PC-3 (cell line): ENCODE measurements at places on chromosomes 1 and 21. TPM values are rescaled to one million over a fixed set of nuclear protein-coding genes. Genes with fewer than 3 reads are reported as not detected.
A peak's percentile ranks its signal among the peaks of the same experiment; 100 is the strongest.

DNA sequence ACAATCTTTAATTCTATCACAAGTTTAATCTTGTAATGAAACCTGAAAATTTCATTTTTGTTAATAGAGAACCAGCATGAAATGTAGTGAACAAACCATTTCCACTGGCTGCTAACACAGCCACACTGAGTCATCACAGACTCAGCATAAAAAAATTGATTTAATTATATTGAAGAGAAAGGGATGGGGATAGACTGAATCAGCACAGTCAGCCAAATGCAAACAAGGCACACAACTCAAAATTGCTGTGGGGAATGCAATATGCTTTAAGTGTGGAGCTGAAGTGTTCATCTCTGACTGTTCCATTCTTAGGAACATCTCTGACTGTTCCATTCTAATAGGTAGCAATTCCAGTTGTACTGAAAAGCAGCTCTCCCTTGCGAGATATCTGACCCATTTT lies 299.8 kb downstream of the MRPL39 start:
- DNase-seq: peak; percentile 73

The BATF3 gene
- 4.3 and 5.5 TPM in 2 replicates for total RNA-seq

The SPRR2G gene
- not detected in 2 replicates for total RNA-seq

DNA sequence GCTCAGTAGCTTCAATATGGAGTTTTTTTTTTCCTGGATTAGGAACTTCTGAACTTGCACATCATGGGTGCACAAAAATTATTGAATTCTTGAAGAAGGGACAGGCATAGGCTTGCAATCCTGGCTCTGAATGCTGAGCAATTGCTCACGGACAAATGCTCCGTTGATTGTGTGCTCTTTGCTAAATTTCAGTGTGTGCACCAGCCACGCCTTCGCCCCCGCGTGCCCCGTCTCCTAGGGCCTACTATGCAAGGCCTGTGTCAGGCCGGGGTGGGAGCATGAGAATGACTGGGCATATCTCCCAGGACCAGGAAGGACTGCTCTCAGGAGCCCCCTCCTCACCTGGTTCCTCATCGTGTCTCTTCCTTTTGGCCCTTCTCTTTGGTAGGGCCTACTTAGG lies 17.4 kb downstream of the IL6R start:
- no peak for DNase-seq

The CYP4X1 gene
- total RNA-seq: 0.52 and 1.0 TPM in 2 replicates

The PADI2 gene
- total RNA-seq: 2.4 and 3.2 TPM in 2 replicates

GRCh38 chr1:175147569-175147968 lies 45.0 kb downstream of the KIAA0040 start:
- no peak for DNase-seq

DNA sequence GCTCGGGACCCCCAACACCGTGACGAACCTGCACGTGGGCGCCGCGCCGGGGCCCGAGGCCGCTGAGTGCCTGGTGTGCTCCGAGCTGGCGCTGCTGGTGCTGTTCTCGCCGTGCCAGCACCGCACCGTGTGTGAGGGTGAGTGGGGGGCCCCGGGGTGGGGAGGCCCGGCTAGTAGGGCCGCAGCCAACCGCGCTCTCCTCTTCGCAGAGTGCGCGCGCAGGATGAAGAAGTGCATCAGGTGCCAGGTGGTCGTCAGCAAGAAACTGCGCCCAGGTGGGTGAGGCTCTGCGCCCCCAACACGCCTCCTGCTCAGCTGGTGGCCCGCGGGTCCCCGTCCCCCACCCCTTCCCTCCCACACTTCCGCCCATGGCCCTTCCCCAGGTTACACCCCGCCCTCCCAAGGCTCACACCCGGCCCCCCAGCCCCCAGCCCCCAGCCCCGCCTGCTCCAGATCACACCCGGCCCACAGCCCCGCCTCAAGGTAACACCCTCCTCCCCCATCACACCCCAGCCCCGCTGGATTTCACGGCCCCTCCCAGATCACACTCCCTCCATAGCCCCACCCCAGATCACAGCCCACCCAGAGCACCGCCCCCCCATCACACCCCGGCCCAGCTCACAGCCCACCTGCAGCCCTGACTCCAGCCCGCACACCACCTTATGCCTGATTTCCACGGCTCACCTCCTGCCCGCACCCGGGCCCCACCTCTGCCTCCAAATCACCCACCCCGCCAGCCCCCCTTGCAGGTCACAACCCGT lies 2.4 kb upstream of the MMP23B start:
- DNase-seq: no peak

- peak; percentile 68 for DNase-seq
Observed at GRCh38 chr21:37368541-37369279, 2.1 kb downstream of the DYRK1A start.

GRCh38 chr1:91173346-91173890 lies 151.6 kb upstream of the ZNF644 start:
- no peak for DNase-seq
